Sciatic nerve (tissue), 2 donors: ENCODE measurements at places on chromosomes 2 and 18.

DNA sequence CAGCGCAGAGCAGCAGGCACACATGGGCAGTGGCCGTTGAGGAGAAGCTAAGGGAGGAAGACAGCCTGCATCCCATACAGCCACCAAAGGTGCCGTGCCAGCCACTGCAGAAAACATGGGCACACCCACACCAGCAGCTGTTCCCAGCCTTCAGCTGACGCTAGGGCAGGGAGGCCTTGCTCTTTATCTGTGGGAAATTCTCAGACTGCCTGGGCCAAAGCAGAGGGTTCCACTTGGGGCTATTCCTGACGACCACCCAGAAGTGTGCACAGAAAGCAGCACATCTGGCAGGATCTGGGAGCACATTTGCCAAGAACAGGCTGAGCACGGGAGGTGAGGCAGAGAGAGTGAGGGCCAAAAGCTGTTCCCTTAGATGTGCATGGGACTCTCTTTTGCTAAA is 101.3 kb upstream of the SOX11 start:
- no peak for DNase-seq

DNA sequence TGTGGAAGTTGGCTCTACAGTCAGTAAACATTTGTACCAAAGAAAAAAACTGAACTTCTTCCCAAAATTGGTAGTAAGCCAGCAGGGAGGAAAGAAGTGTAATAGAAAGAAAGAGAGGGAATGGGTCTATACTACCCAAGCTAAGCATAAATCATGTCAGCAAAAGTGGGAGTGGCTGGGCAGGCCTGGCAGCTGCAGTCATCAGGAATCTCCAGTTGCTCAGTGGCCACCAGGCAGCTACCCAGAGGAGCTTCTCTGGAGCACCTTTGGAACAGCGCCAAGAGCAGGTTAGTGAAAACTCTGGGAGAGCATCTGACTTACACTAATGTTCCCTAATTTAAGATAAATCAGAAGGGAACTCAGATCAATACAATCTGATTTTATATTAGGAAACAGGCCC is 14.3 kb downstream of the FRZB start:
- no peak for DNase-seq

GRCh38 chr2:31082002-31082401 is 56.2 kb downstream of the GALNT14 start:
- no peak for DNase-seq

DNA sequence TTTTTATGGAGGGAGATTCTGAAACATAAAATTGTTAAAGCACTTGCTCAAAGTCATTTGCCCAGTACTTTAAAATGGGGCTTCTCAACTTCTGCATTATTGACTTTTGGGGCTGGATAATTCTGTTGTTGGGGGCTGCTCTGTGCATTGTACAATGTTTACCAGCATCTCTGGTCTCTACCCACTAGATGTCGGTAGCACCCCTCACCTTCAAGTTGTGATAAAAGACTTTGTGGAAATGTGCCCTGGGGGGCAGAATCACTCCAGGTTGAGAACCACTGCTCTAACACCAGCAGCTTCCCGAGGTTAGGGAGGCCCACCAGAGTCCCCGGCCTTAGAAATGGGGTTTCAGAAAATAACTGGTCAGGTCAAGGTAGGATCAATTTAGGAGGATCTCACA is 26.8 kb upstream of the CUL3 start:
- no peak for DNase-seq

DNA sequence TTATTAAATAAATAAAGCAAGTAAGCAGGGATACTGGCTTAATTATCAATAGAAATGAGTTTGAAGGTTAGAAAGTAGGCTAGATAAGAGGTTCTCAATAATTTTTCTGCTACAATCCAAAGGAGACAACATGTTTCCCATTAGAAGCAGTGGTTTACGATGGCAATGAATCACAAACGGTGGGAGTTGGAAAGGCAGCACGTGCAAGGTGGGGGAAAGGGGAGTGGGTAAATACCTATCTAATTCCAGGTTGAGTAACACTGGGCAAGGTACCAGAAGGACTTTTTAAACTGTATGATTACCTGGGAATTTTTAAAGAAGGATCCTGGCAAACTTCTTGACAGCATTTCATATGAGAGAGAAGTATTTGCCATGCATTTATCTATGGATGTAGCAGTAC is 289.9 kb downstream of the NBAS start:
- DNase-seq: no peak

GRCh38 chr2:226440127-226440918 is 359.3 kb downstream of the IRS1 start:
- DNase-seq: no peak

- DNase-seq: no peak
Measured at GRCh38 chr18:51890762-51891161, 449.2 kb upstream of the DCC start.

GRCh38 chr2:46136481-46136880 is 160.7 kb upstream of the EPAS1 start:
- DNase-seq: no peak

GRCh38 chr2:47190188-47190881 is 35.2 kb upstream of the STPG4 start:
- no peak for DNase-seq

- no peak for DNase-seq
Measured at GRCh38 chr18:48022531-48023329, 92.3 kb upstream of the SMAD2 start.

GRCh38 chr2:95276888-95277245 is 2.6 kb downstream of the PROM2 start:
- no peak for DNase-seq

GRCh38 chr18:69250305-69251151 is 150.2 kb upstream of the DOK6 start:
- no peak for DNase-seq

DNA sequence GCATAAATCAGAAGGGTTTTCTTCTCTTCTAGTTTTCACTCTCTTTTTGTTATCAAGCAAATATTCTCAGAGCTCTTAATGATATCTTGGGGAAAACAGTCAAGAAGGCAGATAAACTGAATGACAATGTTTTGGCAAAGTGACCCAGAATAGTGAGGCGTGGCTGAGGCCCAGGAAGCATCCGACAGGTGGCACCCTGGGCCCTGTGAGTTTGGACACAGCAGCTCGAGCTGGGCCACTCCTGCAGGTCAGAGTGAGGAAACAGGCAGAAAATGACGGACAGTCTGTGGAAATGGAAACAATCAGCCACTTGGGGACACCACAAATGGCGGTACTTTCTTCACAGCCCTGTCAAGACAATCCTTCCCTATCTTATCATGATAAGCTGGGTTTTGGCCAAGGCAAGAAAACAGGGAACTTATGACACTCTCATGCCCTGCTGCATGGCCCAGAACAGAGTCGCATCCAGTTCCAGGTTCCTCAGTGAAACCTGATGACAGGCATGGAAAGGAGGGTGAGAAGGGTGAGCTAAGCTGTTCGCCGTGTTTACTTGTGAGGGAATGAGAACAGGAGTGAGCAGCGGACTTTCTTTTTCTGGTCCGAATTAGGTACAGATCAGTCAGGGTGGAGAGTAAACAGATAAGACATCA is 32.1 kb downstream of the MRPL44 start:
- no peak for DNase-seq
